NCI-H1436 (cell line): ENCODE measurements at places on chromosomes 12 and 14.

DNA sequence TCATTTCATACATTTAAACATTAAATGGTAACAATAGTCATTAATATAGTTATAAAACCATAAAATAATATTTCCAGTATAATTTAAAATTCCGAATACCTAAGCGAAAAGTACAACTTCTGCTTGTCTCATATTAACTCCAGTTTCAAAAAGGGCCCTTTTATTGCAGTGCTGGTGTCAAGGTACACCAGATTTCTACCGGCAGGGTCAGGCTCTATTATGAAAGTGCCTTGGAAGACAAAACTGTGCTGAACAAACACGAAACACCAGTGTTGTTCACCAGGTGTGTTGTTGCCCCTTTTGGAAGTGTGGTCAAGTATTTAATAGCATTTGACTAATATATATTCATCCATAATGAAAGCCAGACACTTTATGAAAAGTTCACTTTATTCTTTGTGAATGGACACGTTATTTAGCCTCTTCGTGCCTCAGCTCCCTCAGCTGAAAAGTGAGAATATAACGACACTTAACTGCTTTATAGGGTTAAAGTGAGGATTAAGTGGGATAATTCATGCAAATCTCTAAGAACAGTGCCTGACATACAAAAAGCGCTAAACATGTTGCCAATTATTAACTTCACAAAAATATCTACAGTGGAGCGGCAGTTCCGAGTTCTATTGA, 20.3 kb upstream of the GNS start:
- no peak for DNase-seq

DNA sequence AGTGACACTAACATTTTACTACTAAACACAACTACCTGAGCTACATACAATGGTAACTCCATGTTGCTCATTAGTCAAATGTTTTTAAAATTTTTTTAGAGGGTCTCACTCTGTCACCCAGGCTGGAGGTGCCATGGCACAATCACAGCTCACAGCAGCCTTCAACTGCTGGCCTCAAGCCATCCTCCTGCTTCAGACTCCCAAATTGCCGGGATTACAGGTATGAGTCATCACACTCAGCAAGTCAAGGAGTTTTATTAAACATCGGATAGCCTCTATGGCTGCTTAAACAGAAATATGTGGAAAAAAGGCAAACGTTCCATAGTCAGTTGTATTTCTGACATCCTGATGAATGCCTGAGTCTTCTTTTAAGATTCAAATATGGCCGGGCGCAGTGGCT, 11.1 kb upstream of the NPFF start:
- DNase-seq, result no peak

GRCh38 chr14:55051165-55051422, 353 bp upstream of the MAPK1IP1L start:
- no peak for DNase-seq

- no peak for DNase-seq
These were observed 33.6 kb downstream of the CMKLR1 start for GRCh38 chr12:108305520-108305919.

DNA sequence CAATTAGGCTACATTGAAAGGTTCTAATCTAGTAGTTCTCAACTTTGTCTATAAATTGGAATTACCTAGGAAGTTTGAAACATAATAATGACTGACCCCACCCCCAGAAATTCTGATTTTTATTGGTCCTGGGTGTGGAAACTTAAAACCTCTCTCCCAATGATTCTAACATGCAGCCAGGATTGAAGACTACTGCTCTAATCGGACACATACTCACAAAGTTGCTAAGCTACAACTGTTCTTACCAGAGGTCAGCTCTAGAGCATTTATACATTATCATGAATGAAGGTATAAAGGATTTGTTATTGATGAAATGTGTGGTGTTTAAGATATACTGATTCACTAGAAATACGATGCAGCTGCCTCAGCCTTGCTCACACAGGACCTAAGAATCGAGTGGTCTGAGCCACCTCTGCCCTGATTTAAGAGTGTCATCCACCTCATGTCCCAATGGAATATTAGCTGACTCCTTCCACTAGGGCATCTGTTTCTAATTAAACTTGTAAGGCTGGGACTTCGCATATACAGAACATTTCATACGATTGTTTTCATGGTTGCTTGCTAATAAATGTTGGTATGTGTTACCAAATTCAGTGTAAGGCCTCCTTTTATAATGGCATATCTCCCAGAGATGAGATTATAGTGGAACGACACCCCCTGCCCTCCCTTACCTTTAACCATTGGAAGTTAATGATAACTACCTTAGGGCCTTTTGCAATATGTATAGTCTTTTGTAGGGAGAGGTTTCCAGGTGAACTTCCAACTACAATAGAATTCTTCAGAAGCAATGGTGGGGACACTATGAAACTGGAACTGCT, 410.8 kb upstream of the PDE3A start:
- no peak for DNase-seq

GRCh38 chr14:36863271-36863670, 201.6 kb downstream of the PAX9 start:
- no peak for DNase-seq

GRCh38 chr12:8143261-8143660, 13.6 kb upstream of the ZNF705A start:
- no peak for DNase-seq

DNA sequence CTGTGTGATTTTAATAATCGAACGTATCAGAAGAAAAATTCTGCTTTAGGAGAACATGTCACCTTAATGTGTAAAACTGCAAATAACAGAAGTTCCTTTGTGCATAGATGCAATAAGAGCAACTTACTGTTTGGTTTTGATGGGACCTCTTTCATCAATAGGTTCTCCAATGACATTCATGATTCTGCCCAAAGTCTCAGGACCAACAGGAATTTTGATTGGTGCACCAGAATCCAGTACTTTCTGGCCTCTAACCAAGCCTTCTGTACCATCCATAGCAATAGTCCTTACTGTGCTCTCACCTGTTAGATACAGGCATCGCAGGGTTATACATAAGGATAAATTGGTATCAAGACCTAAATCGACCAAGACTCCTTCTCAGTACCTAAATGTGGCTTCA, 1.1 kb downstream of the ATP5F1B start:
- no peak for DNase-seq

- no peak for DNase-seq
These were observed 18.9 kb downstream of the DNAL1 start for GRCh38 chr14:73663548-73664212.

DNA sequence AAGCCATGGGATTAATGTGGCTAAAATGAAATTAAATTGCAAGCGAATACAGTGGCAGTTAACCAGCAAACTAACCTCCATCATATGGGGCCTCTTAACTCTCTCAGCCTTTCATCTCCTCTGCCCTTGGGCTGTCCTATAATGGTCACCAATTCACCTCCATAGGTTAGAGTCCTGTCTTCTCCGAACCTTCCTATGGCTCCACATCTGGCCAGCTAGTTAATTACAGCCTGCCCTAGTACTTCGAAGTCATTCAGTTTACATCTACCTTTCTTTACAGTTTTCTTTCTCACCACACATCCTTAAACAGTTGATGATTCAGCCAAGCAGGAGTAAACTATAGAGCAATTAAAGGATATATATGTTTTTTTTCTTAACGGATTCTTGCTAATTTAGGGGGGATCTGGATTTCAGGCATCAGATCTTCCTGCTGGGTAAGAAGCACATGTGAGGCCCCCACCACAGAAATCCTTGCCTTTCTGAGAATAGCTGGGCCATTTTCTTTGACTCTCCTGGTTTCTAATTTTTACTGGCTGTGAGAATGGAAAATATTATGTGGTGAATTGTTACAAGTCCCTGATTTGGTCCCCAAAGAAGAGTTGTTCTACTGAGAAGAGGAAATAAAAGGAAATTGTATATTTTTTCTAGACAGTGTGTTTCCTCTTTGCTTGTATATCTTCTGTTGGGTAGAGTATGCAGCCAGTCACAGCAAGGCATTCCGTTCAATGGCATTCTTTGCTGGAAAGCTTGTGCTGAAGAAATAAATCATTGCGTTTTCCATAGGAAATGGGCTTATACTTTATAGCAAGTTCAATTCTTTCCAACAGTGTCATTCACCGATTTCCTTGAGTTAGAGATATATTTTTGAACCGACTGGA, 16.7 kb downstream of the HMGA2 start:
- no peak for DNase-seq

GRCh38 chr12:49621651-49622500, 1.5 kb upstream of the PRPF40B start:
- no peak for DNase-seq

- no peak for DNase-seq
These were observed 88.5 kb downstream of the RBM19 start for GRCh38 chr12:113877607-113878006.

DNA sequence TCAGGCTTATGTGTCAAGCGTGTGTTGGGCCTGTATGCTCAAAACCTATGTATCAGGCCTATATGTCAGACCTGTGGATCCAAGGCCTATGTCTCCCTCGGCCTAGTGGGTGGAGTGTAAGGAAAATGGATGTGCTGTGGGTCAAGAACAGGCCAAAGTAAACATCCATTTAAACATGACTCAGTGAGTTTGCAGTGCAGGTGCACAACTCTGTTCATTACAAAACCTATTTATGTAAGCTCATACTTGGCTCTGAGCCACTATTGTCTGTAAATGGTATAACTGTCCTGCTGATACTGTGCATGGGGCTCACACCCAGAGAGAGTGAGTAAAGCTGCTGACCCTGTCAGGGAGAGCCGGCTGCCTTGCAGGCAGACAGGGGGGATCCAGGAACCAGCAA, 249.7 kb upstream of the AVPR1A start:
- no peak for DNase-seq

- DNase-seq, result no peak
These were observed 185.5 kb downstream of the PIWIL1 start for GRCh38 chr12:130523208-130523607.

DNA sequence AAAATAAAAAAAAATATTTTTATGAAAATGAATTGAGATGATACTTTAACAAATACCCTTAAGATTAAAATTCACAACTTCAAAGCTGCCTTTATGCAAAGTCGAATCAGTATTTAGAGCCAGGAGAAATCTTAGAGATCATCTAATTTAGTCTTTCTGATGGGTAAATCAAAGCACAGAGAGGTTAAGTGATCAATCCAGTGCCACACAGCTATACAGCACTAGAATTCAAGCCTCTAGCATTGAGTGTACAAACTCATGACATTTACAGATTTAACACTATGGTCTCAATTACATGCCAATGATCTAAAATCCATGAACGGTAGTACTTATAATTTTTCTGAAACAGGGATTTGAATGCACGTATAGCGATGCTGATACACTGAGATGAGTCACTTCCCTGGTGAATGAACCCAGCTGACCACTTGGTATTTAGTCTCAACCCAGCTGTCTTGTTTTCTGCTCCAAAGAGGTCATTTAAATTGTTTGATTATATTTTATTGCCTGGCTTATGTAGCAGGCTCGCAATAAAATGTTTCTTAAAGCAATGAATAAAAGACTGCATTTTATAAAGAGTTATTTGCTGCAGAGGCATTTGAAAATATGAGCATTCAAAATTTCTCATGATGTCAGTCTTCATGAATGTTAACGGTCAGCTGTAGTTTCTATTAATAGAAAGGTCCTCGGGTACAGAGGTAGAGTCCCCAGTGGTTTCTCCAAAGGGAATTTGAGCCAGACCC, 152.4 kb upstream of the PRICKLE1 start:
- DNase-seq, result no peak

DNA sequence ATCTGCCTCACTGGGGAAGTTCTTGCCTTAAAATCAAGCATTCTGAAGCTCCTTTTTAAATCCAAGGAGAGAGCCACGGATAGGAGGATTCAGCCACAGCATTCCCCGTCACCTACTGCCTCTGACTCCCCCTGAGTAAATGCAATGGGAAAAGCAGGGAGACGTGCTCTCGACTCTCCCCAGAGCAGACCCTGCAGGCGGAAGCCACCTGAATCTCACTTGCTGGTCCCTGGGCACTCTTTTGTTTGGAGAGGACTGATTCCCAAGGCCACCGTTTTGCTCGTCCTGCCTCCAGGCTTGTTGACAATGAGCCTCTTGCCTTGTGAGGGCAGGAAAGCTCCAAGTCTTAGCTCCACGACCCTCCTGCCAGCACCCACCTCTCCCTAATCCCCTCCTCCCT, 204.5 kb downstream of the SLC15A4 start:
- DNase-seq, result no peak

DNA sequence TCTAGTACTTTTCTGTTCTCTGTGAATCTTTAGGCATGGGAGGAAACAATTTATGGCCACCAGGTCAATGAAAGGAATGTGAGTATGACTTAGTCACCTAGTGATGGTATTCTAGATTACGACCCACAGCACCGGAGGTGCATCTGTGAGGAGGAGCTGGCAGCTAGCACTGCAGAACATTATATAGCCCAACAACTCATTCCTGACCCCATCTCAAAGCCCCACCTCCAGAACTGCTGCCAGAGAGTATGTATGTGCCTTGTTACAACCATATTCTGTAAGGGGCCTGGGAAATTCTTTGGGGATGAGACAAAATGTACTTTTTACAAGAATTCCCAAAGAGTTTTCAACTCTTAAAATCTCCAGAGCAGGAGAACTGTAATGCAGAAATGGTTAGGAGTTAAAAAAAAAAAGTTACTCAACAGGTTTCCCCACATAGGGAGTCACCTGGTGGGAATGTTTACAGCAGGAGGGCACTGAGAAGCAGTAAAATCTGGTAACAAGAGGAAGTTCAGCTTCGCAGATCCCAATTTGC, 34.9 kb upstream of the CERS5 start:
- no peak for DNase-seq

DNA sequence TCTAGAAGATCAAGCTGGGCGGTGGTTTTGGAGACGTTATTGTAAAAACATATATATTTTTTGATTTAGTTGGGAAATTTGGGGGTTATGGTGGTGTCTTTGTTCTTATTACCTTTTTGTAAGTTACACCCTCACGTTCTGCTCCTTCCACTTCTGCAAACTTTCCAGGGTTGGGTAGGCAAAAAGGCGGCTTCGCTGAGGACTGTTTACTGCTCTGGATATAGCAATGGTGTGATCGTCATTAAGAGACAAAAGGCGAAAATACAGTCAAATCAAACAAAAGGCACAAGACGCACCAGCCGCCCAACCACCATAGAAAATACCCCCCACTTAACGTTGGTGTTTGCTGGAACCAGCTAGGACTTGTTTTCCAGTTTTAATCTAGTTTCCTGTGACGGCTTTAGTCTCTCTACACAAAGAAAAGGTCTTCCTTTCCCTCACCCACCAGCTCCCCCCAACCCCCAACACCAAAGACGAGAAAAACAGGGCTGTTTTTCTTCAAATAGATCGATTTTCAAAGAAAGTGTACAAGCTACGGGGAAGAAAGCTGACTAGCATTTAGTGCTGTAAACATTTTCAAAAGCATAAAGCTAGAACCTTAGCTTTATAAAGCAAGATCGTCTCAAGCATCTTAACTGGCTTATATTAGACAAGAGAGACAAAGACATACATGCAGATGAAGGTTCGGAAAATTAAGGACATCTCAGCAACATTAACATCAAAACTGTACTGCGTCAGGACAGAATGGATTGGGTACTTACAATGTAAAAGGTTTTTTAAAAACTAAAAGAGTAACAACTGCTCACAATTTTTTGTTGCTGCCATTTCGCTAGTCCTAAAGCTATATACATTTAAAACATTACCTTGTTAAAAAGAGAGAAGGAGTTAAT, 2.0 kb upstream of the SETD1B start:
- DNase-seq, result peak; percentile 71
